NCI-H2171 (cell line): ENCODE measurements at places on chromosomes 5 and 9.

- no peak for DNase-seq
These were observed 151.7 kb upstream of the ANKH start for GRCh38 chr5:15023266-15023665.

GRCh38 chr5:174045470-174046025, at the start of gene NSG2:
TSS of gene NSG2 (plus strand) at chr5:174045706. CDS start at chr5:174046756, 1,050 bp downstream.
- peak; percentile 67 for DNase-seq

GRCh38 chr5:118776755-118777154, 211.6 kb downstream of the DTWD2 start:
- DNase-seq = no peak

DNA sequence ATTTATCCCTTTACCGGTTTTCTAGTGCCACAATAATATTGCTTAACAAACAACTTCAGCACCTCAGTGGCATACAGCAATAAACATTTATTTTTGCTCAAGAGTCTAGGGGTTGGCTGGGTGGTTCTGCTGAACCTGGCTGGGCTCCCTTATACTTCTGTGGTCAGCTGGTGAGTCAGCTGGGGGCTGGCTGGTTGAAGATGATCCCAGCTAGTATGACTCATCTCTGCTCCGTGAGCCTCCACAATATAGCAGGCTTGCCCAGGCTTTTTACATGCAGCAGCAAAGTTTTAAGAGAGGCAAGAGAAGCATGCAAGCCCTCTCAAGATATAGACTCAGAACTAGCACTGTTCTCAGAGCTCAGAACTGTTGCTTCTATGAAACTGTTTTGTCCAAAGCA, 523.5 kb upstream of the CLINT1 start:
- no peak for DNase-seq

GRCh38 chr5:9888501-9888901, 258.4 kb upstream of the TAS2R1 start:
- no peak for DNase-seq

DNA sequence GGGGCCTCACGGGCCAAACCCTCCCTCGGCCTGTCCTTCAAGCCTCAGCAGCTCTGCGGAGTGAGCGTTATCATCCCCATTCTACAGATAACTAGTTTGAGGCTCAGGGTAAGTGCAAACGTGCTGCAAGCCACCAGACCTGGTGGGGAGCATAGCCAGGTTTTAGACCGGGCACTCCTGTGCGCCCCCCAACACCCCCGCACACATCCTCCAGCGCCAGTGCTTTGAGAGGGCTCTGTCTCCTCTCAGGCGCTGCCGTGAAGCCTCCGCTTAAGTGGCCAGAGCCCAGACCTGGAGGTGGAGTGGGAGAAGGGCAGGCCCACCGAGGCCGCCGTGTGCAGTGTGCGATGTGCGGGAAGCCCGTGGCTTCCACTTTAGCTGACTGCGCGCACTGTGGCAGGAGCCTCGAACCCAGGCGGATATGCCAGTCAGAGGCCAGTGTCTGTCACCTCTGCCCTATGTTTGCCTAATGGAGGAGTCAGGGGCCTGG, 1.6 kb upstream of the MGAT1 start:
- DNase-seq = no peak

DNA sequence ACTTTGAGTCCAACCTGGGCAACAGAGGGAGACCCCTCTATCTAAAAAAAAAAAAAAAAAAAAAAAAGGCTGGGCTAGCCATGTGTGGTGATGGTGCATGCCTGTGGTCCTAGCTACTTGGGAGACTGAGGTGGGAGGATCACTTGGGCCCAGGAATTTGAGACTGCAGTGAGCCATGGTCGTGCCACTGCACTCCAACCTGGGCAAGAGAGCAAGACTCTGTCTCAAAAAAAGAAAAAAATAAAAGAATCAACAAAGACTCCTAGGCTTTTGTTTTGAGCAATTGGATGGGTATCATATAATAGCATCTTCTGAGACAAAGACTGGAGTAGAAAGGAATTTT, 481.7 kb upstream of the PAPPA start:
- DNase-seq = no peak
